Renal pelvis (tissue), 12 donors: ENCODE measurements at places on chromosomes 1 and 21. TPM values are rescaled to one million over a fixed set of nuclear protein-coding genes. Genes with fewer than 3 reads are reported as not detected.

The LGALS8 gene
- 92.7 TPM for polyA plus RNA-seq

The PTGFRN gene
- 48.9 TPM for polyA plus RNA-seq

The AMIGO1 gene
- polyA plus RNA-seq = 6.6 TPM

The SLC6A9 gene
- 6.7 TPM for polyA plus RNA-seq

The CD34 gene
- polyA plus RNA-seq = 108 TPM

The MAP3K21 gene
- 43.1 TPM for polyA plus RNA-seq

The AGT gene
- polyA plus RNA-seq = 51.0 TPM

The POU3F1 gene
- 0.71 TPM for polyA plus RNA-seq

The BRINP3 gene
- polyA plus RNA-seq = 3.9 TPM

The TAL1 gene
- polyA plus RNA-seq = 5.1 TPM

The SPRR5 gene
- not detected for polyA plus RNA-seq

The CD48 gene
- polyA plus RNA-seq = 1.5 TPM

The LCE1E gene
- polyA plus RNA-seq = not detected

The BROX gene
- 42.6 TPM for polyA plus RNA-seq
